Activated CD4-positive, alpha-beta T cell treated with anti-CD3 and anti-CD28 coated beads, Interleukin-2, amount 50 U/mL, for 4 hours (primary cell): ENCODE measurements at places on chromosomes 1 and 21.
A peak's percentile ranks its signal among the peaks of the same experiment; 100 is the strongest.

- DNase-seq: no peak
Measured at GRCh38 chr1:6911021-6911941, 126.0 kb downstream of the CAMTA1 start.

DNA sequence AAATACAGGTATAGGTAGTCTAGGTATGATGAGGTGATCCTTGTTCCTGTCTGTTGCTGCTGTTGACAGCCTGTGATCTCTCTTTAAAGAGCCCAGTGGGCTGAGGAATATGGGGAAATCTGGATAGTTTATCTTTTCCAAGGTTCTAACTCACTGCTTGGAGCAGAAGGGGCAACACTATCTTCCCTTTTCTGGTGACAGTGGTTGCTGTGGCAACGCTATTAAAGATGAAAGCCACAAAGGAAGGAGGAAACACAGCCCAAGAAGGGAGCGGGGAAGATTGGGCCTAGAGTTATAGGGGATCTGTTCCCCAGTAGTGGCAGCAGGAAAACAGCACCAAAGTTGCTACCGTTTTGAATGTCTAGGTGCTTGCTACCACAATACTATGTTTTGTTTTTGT is 8.8 kb downstream of the PCP4L1 start:
- DNase-seq: no peak

- DNase-seq: peak; percentile 59
Measured at GRCh38 chr1:234611225-234611846, 1.4 kb upstream of the IRF2BP2 start.

- DNase-seq: no peak
Measured at GRCh38 chr21:21715266-21715969, 717.2 kb downstream of the NCAM2 start.

DNA sequence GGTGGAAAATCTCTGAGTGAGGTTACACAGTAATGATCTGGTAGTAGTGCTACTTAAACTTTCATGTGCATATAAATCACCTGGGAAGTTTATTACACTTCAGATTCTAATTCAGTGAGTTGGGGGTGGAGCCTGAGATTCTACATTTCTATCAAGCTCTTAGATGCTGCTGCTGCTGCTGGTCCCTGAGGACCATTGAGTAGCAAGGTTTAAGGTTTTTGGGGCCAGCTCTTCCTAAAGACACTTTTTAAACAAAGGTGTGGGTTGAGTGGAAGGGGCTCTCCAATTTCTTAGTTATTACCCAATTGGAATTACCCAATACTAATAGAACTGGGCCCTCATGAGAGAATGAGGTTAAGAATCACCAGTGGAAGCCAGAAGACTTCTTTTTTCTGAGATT is 29.5 kb downstream of the KCNA3 start:
- DNase-seq: no peak

GRCh38 chr21:30232011-30232410 is 16.1 kb upstream of the CLDN8 start:
- no peak for DNase-seq

DNA sequence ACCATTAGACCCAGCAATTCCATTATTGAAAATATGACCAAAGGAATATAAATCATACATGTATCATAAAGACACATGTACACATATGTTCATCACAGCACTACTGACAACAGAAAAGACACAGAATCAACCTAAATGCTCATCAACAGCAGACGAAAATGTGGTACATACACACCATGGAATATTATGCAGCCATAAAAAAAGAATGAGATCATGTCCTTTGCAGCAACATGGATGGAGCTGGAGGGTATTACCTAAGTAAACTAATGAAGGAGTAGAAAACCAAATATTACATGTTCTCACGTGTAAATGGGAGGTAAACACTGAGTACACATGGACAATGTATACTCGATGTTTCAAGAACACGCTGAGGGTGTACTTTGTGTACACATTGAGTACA is 15.9 kb downstream of the AKT3 start:
- DNase-seq: no peak

DNA sequence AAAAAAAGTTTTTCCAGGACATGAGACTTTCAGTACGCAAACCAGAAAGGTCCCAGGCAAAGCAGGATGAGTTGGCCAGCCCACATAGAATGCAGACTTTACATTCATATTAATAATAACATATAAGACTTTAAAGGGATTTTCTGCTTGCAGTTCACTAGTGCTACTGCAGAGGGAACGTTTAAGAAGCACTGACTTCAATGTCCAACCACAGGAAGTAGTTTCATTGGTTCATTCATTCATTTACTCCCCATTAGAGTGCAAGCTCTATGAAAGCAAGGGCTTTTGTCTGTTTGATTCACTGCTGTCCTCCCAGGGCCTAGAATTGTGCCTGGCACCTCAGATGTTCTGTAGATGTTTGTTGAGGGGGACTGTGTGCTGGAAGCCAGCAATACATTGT is 11.8 kb upstream of the SERINC2 start:
- DNase-seq: no peak

DNA sequence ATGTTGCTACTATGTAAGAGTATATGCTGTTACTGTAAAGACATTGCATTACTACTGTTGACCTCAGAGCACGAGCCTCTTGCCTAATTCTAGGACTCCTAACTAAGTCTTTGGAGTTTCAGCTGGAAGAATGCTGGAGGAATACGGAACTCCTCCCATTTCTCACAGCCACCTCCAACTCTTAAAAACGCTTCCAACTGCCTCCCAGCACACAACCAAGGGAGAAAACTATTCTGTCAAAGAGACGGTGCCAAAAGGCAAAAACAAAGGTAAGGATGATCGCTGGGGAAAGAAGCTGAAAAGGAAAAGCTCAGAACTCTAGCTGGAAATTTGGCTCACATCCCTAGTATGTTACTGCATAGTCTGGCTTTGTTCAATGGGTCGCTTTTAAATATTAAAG is at the start of gene FMO2:
FMO2 (plus strand) TSS at position 210 of the 400 bp plus-strand sequence. CDS start 414 bp downstream, outside the sequence.
- DNase-seq: no peak

- no peak for DNase-seq
Measured at GRCh38 chr1:101259744-101260148, 22.9 kb downstream of the S1PR1 start.

DNA sequence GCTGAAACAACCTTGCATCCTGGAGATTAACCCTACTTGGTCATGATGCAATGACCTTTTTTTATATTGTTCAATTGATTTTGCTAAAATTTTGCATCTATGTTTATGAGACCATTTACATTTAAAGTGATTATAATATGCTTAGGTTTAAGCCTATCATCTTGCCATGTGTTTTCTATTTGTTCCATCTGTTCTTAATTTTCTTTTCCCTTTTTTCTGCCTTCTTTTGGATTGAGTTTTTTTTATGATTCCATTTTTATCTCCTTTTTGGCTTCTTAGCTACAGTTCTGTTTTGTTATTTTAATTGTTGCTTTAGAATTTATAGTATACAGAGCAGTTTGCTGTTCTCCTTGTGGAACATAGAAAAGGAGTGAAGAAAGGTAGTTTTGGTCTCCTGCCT is 385.1 kb upstream of the USP24 start:
- DNase-seq: no peak

DNA sequence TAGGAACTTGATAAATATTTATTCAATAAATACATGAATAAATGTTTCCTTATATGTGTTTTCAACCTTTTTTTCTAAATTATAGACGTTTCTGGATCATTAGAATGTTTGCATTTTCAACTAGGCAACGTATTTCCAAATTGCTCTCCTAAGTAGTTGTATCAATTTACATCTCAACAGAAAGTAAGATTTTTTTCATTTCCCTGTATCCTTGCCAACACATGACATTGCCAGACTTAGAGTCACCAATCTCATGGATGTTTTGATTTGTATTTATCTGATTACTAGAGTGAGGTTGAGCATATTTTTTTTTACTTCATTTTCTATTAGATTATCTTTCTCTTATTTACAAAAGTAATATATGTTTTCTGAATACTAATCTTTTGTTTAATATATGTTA is 22.2 kb upstream of the SMG7 start:
- no peak for DNase-seq

GRCh38 chr1:192059407-192059806 is 98.9 kb upstream of the RGS18 start:
- DNase-seq: no peak

- DNase-seq: no peak
Measured at GRCh38 chr1:226793620-226794276, 54.7 kb upstream of the ITPKB start.

GRCh38 chr1:231626535-231626950 is at the start of gene DISC1:
DISC1 (plus strand) TSS chr1:231626790; CDS start chr1:231626868, 78 bp downstream.
- peak; percentile 48 for DNase-seq

DNA sequence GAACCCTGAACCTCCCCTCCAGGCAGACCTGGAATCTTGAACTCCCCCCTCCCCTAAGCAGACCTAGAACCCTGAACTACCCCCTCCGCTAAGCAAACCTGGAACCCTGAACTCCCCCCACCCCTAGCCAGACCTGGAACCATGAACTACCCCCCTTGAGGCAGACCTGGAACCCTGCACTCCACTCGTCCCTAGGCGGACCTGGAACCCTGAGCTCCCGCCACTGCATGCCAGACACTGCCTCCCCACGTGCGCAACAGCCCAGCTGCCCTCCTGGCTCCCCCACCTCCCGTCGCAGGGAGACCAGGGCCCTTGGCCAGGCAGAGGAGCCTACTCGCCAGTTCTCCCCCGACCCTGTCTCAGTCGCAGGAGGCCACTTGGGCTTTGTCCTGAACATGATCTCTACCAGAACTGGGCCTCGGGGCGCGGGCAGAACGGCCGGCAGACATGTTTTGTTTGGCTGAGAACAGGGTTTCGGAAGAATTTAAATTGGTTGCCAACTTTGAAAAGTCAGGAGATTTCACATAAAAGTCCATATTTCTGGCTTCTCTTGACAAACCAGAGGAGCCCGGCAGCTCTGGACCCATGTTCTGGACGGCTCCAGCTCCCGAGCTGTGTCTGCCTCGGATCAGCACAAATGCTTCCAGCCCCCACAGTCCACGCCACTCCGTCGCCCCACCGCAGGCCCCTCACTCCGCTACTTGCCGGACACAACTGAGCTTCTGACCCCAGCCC is 9.2 kb upstream of the PLEKHG5 start:
- DNase-seq: no peak

DNA sequence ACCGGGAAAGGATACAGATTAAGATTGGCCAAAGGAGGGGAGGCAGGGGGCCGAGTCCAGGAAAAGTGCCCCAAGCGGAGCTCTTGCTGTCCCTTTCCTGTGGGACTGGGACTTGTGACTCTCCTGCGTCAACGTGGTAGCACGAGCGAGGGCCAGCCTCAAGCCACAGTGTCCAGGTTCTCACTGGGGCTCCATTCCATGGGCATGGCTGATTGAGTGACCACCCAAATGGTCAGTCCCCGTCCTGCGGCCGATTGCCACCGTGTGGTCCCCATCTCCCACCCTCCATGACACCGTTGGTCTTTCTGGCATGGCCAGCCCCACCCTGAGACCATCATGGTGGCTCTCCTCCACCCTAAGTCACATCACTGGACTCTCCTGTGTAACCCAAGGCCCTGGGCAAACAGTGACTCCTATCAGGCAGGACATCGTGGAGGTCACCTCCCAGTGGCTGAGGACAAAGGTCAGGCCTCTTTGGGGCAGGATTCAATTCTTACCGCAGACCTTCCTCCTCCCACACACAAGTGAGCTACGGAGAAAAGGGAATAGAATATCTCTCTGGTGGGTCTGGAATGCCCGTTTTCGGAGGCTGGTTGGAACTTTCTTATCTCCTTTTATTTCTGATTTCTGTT is 8.9 kb upstream of the C1orf174 start:
- DNase-seq: no peak

DNA sequence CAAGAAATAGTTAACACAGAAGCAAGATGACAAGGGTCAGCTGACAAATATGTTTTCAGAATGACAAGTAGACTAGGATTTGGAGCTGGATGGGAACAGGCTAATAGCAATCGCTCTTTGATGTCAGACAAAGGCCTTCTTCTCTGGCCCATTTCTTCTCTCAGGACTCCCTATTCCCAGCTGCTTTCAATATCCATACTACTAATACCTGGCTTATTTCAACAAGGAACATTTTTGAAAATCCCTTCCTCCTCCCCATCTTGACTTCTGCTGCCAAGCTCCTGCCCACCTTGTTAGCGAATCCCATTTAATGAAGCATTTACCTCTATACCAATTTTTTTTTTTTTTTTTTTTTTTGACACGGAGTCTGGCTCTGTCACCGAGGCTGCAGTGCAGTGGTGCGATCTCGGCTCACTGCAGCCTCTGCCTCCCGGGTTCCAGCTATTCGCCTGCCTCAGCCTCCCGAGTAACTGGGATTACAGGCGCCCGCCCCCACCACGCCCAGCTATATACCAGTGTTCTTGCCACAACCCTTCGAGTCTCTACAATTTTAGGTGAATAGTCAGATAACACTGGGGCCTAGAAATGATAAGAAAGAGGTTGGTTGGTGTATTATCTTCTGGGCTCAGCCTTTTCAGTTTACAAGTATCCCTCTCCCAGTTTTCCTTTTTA is 68.4 kb downstream of the MACF1 start:
- DNase-seq: no peak

DNA sequence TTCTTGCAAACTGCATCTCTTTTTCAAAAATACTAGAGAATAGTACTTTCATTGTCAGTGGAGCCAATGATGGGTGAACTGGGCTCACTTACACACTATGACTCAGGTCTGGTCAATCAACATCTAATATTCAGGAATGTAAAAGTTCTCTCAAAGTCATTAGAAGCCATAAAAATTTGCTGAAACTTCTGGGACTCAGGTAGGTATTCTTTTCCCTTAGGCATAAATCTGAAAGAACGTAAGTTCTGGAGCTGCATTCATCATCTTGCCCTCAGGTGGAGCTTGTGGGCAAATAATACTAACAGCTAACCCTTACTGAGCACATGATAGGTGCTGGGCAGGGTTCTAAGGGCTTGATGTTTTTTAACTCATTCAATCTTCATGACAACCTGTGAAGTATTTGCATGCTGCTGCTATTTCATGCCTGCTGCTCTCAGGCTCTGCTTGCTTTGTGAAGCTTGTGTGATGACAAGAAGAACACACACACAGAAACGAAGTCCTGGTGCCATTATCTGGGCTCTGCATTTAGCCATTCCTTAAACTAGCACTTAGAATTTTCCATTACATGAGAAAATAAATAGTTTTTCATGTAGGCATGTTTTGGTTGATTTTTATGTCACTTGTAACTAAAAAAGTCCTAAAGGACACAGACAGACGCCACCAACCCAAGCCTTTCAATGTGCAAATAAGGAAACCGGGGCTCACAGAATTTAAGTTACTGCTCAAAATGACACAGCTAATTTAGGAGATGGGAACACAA is 394.2 kb upstream of the LYPLAL1 start:
- DNase-seq: no peak

- no peak for DNase-seq
Measured at GRCh38 chr1:220315070-220315839, 43.0 kb upstream of the RAB3GAP2 start.

GRCh38 chr1:86156566-86157455 is at the start of gene COL24A1:
COL24A1 (minus strand) TSS chr1:86156772; CDS start chr1:86156396, 376 bp downstream.
- DNase-seq: no peak

- DNase-seq: no peak
Measured at GRCh38 chr1:157008502-157008901, 37.0 kb downstream of the ARHGEF11 start.
